ENCODE measurements at places on chromosomes 13 and 19. TPM values are rescaled to one million over a fixed set of nuclear protein-coding genes. Genes with fewer than 3 reads are reported as not detected.

NDFIP2 gene
- 28.2 TPM for total RNA-seq

ASF1B gene
- 48.0 TPM for total RNA-seq

POLD1 gene
- total RNA-seq, result 106 TPM

NLRP9 gene
- not detected for total RNA-seq

CERS1 gene
- total RNA-seq, result 16.6 TPM

- DNase-seq, result no peak
Measured at GRCh38 chr13:85671336-85671735, 127.9 kb downstream of the SLITRK6 start.

DNA sequence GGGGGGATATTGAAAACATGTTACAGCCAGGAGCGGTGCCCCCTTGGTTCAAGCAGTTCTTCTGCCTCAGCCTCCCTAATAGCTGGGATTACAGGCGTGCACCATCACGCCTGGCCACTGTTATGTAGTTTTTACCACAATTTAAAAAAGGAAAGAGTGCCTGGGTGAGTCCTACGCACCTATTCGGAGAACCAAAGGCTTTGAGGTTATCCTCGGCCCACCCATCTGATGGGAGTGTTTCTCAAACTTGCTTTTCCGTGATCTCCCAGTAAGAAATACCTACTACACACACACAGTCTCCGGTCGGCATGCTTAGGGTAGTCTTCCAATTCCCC is 4.2 kb upstream of the GP6 start:
- no peak for DNase-seq

DNA sequence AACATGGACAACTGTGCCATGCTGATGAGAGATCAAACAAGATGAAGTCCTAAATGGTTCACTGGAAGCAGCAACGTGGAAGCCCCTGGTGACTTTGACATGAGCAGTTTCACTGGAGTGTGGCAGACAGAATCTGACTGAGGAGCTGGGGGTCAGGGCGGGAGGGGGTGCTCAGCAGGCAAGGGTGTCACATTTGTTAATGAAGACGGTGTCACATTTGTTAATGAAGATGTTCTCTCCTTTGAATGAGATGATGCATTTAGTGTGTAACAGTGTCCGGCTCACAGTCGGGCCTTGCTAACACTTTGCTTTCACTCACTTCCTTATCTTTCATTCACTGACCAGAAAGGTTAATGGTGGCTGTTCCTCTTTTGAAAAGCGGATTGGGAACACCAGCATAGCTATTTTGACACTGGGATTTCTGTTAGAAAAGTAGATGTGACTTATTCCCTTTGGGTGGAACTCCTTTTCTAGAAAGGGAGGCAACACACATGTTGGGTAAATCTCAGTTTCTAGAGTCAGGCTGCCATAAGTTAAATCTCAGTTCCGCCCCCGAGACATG is 693.7 kb downstream of the UQCRFS1 start:
- no peak for DNase-seq

DNA sequence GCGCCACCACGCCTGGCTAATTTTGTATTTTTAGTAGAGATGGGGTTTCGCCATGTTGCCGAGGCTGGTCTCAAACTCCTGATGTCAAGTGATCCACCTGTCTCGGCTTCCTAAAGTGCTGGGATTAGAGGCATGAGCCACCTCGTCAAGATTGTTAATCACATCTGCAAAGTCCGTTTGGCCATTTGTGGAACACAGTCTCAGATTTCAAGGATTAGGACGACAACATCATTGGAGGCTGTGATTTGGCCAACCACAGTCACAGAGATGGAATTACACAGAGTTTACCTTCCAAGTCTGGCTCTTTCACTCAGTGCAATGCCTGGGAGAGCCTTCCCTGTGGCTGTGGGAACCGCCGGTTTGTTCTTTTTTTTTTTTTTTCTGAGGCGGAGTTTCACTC is 17.8 kb downstream of the SULT2B1 start:
- no peak for DNase-seq

- DNase-seq, result peak; percentile 90
Measured at GRCh38 chr19:5826531-5827341, 12.8 kb downstream of the FUT6 start.

GRCh38 chr13:80442609-80443008 is 101.7 kb upstream of the SPRY2 start:
- DNase-seq, result no peak

DNA sequence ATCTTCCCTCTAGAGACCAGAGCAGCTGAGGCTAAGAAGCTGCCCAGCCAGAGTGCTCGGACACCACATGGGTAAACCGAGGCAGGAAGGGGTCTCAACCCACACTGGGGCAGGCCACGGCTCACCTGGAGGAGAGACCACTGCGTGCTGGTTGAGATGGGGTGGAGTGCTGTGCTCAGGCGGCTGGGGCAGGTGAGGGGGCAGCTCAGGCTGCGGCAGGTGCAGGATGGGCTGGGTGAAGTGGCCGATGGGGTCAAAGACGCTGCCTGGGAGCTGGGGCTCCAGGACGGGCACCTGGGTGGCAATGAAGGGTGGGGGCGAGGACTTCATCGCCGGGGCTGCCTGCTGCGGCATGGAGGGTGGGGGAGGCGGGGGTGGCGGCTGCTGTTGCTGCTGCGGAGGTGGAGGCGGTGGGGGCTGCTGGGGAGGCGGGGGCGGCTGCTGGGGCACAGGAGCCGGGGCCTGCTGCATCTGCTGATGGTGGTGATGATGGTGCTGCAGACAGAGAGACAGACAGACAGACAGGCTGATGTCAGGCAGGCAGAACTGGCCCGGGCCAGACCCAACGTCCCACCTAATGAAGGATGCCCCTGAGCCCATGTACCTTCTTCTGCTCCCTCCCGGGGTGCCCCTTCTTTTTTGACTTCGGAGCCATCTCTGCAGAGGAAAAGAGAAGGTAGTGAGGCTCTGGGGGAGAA is 12.0 kb upstream of the EPHX3 start:
- DNase-seq, result no peak

DNA sequence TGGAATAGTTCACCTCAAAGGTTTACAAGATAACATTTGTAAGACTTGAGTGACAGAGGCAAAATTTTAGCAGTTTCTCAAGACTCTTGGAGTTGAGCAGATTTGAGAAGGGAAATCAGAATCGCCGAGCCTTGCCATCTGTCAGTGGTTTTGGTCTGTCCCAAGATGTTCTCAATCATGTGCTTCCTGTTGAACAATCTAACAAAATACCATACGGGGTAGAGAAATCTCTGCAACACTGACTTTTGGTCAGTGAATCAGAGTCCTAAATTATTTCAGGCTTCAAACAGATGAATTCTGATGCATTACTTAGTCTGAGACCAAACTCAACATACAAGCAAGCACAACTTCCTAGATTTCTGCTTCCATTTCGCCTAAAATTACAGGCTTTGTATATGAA is 3.8 kb downstream of the KCTD12 start:
- DNase-seq, result no peak

GRCh38 chr13:106383791-106384190 is 151.7 kb downstream of the EFNB2 start:
- DNase-seq, result no peak

DNA sequence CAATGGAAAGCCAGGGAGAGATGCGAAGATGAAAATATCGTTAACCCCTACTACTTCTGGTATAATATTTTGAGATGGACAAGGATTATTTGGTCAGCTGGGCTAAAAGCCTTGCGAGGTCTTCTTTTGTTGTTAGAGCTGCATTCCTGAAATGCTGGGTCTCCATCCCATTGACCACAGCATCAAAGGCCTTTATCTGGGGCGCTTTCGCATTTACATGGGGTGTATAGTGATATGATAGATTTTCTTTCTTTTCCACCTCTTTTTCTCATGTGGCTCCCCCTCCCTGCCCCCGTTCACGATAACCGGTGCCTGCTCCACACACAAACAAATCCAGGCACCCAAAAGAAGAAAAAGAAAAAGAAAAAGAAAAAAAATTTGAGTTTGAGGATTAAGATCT is 77.5 kb downstream of the ZNF536 start:
- no peak for DNase-seq

- peak; percentile 50 for DNase-seq
Measured at GRCh38 chr19:46392252-46392801, 21.0 kb downstream of the CCDC8 start.

- no peak for DNase-seq
Measured at GRCh38 chr19:1941146-1942077, at the start of gene CSNK1G2. Gene CSNK1G2 (plus strand): TSS chr19:1941172. CDS start chr19:1969773, 28,601 bp downstream.

GRCh38 chr13:34241332-34241731 is 423.4 kb downstream of the RFC3 start:
- DNase-seq, result no peak

GRCh38 chr19:56858026-56858425 is 17.5 kb upstream of the PEG3 start:
- no peak for DNase-seq

DNA sequence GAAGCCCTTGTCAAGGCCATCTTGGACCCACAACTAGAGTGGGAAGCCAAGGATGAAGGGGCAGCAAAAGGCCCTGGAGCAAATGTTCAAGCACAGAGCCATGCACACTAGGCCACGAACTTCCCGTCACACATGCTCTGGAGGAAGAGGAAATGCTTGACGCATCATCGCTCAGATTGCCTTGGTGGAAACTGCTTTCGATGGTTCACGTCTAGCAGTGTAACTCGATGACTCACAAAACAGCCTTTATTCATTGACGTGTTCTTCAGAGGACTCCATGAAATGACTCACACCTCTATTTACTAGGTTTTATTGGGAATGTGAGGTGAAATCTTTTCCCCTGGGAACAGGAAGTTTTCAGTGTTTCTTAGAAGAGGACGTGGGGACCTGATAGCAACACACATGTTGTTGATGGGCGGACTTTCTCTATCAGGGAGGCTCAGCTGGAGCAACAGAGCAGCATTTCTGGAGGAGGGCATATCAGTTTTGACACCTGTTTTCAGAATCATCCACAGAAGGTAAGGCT is 79.8 kb upstream of the FLT1 start:
- no peak for DNase-seq
